ENCODE measurements at places on chromosomes 11 and 22.

- no peak for DNase-seq
These were observed 50.9 kb downstream of the ARFGAP3 start for GRCh38 chr22:42805998-42806830.

GRCh38 chr22:37843741-37844089, 419 bp downstream of the ANKRD54 start:
- DNase-seq = peak; percentile 35

DNA sequence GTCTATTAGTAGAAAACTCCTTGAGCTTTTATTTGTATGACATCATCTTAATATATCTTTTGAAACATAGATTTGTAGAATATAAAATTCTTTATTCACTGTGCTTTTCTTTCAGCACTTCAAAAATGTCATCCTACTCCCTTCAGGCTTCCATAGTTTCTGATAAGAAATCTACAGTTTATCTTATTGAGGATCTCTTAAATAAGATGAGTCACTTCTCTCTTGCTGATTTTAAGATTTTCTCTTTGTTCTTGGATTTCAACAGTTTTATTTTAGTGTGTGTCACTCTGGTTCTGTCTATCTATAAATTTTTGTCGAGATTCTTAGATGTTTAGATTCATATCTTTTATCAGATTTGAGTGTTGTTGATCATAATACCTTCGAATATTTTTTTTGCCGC, 566.1 kb upstream of the CHORDC1 start:
- DNase-seq = no peak

DNA sequence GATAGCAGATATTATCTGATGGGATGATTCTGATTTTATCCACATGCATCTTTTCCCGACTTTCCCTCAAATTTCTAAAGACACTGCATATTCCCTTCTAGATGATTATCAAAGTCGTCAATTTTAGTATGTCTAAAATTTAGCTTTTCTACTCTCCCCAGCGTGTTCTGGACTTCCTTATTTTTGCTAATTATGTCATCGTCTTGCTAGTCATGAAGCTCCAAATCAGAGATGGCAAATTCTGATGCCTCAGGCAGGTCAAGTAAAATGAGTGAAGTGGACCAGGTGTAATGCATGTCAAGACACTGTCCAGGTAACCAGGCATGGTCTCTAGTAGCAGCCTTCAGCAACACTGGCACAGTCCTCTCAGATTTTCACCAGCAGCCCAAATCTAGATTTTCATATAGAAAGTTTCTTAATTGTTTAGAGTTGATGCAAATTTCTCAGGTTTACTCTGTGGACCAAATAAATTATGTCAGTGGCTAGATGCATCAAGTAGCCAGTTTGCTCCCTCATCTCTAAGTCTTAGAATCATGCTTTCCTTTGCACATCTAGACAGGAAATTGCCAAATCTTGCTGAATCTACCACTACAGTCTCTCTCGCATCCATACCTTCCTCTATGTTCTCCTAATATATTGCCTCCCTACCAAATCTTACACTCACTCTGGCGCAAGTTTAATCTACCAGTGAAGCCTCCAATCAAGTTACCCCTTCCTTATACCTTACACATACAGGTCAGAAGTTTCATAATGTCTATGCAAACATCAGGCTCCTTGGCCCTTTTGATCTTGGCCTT, 10.6 kb downstream of the HSD17B12 start:
- DNase-seq = no peak

DNA sequence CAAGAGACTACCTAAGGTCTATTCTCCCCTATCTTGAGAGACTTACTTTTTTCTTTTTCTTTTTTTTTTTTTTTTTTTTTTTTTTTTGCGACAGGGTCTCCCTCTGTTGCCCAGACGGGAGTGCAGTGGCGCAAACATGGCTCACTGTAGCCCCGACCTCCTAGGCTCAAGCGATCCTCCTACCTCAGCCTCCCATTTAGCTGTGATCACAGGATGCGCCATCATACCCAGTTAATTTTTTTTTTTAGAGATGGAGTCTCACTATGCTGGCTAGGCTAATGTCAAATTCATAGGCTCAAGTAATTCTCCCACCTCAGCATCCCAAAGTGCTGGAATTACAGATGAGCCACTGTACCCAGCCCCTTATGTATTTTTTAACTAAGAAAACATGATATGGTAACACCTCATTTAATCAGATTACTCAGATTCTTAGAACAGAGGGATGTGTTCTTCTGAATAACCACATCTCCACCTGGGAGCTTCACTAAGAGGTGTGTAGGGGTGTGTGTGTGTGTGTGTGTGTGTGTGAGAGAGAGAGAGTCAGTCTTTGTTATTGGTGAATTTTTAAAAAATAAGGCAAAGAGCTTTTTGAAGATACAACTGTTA, 102.9 kb downstream of the USP35 start:
- DNase-seq = peak; percentile 43

DNA sequence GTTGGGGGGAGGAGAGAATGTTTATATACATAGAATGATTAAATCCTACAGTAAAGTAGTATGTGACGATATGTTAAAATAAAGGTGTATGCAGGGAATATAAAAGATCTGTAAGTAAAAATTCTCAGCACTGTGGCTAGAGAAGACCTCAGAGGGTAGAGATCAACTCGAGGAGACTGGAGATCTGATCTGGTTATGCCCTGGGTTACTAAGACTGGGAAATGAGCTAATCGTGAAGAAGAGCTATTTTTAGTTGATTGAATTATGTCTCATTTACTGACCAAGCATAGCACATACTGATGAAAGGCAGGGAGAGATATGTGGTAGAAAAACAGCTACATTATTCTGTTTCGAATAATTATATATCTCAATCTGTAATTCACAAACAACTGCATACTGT, 42.8 kb upstream of the ALKBH3 start:
- DNase-seq = no peak

- DNase-seq = no peak
These were observed 248.0 kb downstream of the CASP12 start for GRCh38 chr11:104650234-104650633.

DNA sequence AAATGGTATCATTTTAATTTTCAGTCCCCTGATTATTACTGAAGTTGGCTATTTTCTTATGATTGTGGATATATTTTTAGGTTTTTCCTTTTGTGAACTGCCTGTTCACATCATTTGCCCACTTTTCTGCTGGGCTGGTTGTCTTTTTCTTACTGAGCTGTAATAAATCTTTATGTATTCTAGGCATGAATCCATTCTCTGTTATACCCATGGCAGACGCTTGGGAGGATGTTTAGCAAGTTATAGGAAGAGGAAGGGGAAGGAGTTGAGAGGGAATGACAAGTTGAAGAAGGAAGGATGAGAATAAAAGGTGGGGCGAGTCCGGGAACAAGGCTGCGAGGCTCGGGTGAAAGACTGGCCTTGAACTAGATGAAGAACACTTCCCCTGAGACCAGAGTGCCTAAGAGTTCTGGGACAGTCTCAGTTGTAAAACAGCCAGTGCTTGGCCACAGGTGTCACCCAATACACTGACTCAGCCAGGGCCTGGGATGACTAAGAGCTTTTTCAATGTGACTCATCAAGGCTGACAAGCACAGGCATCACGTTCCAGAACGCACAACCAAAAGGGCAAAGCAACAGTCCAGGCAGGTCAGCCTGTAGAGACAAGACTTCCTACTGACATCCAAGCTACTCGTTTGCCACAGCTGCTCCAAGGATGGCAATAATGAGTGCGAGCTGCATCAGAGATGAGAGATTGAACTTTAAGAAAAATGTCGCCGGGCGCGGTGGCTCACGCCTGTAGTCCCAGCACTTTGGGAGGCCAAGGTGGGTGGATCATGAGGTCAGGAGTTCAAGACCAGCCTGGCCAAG, 35.2 kb downstream of the LRFN4 start:
- peak; percentile 22 for DNase-seq

DNA sequence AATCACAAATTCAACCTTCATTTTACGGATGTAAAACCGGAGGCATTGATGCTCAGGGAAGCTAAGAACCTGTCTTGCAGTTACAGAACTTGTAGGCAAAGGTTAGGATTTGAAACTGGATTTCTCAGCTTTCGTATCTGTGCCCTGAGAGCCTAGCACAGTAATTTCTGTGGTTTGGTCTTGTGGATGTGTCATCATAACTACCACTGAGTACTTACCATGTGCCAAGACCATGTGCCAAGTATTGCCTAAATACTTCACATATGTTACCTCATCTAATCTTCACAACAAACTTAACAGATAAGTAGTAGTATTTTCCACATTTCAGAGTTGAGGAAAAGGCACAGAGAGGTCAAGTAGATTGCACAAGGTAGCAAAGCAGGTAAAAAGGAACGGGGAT, 140.7 kb downstream of the NXPE2 start:
- no peak for DNase-seq

DNA sequence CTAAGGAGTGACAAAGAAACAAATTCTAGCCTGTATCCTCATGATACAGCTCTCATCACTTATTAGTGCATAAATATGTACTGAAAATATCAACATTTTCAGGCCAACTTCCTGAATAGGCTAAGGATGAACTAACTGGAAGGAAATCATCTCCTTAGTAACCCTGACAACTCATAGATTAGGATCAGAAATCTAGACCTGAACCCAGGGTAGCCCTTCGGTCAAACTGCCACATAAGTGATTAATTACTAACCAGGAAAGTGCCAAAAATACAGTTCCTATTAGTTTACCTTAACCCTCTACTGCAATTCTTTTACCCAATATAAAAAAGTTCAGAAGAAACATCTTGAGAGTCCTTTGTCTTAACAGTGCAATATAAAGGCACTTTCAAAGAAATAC, 40.0 kb downstream of the AMBRA1 start:
- no peak for DNase-seq

- no peak for DNase-seq
These were observed 12.1 kb upstream of the ELFN2 start for GRCh38 chr22:37439347-37439746.

- DNase-seq = no peak
These were observed 63.6 kb upstream of the TIMP3 start for GRCh38 chr22:32737811-32738497.

DNA sequence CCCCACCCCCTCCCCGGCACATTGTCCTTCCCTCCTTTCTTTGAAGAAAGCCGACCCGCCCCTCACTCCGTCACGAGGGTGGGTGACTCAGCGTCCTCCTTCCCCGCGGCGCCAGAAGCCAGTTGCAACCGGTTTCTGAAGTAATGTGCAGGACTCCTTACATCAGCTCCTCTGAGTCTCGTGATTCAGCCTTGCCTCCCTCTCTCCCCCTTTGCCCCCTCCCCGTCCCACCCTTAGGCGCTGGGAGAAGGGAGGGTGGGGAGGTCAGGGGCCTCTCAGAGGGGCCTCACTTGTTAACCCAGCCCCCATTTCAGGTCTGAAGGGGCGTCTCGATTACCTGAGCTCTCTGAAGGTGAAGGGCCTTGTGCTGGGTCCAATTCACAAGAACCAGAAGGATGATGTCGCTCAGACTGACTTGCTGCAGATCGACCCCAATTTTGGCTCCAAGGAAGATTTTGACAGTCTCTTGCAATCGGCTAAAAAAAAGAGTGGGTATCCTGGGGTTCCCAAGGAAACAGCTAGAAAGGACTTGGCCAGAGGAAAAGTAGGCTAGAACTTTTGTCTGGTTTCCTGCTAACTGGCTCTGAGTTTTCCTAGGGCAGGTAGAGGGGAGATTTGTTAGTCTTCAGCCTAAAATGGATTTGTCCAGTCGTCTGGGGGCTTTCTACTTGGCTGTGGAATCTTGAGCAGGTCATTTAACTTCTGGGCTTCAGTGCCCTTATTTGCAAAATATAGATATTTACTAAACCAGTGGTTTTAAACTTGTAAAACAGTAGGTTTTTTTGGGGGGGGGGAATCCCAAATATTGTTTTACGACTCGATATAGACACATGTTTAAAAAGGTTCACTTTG, 1.1 kb downstream of the SLC3A2 start:
- peak; percentile 95 for DNase-seq

- DNase-seq = no peak
These were observed 5.0 kb downstream of the HEPACAM start for GRCh38 chr11:124930799-124931198.

GRCh38 chr11:64367931-64368672, 9.1 kb downstream of the RPS6KA4 start:
- no peak for DNase-seq

GRCh38 chr11:126483621-126484195, 128.2 kb downstream of the ST3GAL4 start:
- DNase-seq = no peak

DNA sequence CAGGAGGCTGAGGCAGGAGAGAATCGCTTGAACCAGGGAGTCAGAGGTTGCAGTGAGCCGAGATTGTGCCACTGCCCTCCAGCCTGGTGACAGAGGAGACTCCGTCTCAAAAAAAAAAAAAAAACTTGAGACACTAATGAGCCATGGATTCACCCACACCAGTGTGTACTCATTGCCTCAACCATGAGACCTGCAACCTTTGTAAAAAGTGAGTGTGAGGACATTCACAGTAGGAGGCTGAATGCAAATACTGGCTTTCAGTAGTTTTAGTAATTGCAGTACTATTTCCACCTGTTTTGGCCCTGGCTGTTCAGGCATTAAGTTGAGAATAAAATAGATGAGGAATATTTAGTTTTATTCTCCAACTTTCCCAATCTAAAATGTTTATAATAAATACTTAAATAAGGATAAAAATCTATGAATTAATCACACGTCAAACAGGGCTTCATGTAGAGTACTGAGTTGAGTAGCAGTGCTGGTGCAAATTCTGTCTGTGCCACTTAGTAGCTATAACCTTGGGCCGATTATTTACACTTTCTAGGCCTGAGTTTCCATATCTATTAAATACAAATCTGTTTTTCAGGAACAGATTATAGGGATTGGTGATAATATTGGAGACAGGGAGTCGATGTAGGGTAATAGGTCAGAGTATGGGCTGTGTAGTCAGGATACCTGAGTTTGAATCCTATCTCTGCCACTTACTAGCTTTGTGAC, 72.8 kb downstream of the PPP2R1B start:
- DNase-seq = no peak

DNA sequence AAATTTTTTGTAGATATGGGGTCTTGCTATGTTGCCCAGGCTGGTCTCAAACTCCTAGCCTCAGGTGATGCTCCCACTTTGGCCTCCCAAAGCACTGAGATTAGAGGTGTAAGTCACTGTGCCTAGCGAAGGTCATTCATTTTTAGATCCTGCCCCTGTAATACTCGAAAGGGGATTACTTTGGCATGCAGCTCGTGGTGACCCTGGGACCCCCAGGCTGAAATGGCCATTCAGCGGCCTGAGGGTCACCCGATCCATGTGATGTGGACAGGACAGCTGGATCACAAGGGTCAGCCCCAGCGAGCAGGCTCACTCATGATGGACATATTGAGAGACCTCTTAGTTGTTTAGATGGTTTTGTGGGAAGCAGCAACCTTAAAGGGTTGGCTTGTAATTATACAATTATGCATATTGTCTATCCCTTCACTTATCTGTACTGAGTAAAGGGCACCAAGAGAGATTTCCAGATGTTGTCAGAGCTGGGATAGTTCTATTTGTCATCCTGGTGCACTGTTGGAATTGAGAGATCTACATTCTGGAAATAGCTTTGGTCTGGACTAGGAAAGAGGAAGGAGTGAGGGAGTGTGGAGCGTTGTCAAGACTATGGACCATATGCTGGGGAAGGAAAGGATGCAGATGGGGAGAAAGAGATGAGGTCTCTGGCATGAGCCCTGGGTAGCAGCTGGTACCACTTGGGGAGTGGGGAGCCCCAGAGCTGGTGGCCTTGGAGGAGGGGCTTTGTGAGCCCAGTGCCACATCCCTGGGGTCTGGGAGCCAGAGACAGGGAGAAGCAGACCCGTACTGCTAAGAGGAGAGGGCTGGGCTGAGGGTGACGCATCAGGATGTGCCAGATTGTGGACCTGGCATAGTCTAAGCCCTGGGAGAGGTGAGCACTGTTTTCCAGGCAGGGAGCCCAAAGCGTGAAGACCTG, 15.5 kb downstream of the RHBDD3 start:
- DNase-seq = no peak
